Fibroblast of lung (primary cell): ENCODE measurements at places on chromosomes 2 and 18. TPM values are rescaled to one million over a fixed set of nuclear protein-coding genes. Genes with fewer than 3 reads are reported as not detected.

Gene FAM228A
- 0.51 and 0.99 TPM in 2 replicates for total RNA-seq

Gene MTCL1
- 38.0 and 56.0 TPM in 2 replicates for total RNA-seq

Gene TNFAIP6
- 33.1 and 53.8 TPM in 2 replicates for total RNA-seq

Gene NEB
- 0.17 and 0.26 TPM in 2 replicates for total RNA-seq

Gene RESP18
- total RNA-seq = not detected in 2 replicates

Gene BCL11A
- under 0.01 and 0.17 TPM in 2 replicates for total RNA-seq

Gene DSG3
- under 0.01 TPM in 1 of 2 replicates, not detected in the other for total RNA-seq

Gene EFHD1
- not detected in 2 replicates for total RNA-seq

Gene LOXL3
- 12.6 and 26.4 TPM in 2 replicates for total RNA-seq

Gene DTNA
- total RNA-seq = 28.2 and 38.8 TPM in 2 replicates

Gene KLHL30
- 0.26 and 1.2 TPM in 2 replicates for total RNA-seq

Gene ALPI
- not detected in 2 replicates for total RNA-seq

Gene PDE11A
- 0.33 TPM in 1 of 2 replicates, not detected in the other for total RNA-seq

Gene CFC1
- total RNA-seq = not detected in 2 replicates

Gene GORASP2
- total RNA-seq = 24.4 and 28.2 TPM in 2 replicates

Gene TMEFF2
- total RNA-seq = 0.26 and 0.33 TPM in 2 replicates
